Stimulated activated CD8-positive, alpha-beta memory T cell treated with anti-CD3 and anti-CD28 coated beads, Interleukin-7, amount 100 ng/mL, for 1 hour (primary cell): ENCODE measurements at places on chromosomes 12 and 14.

- DNase-seq, result no peak
Measured at GRCh38 chr12:22366181-22366580, 31.7 kb upstream of the ST8SIA1 start.

- no peak for DNase-seq
Measured at GRCh38 chr14:54686871-54687749, 120.2 kb downstream of the SAMD4A start.

GRCh38 chr14:21923820-21924219, 250.2 kb upstream of the OR4E1 start:
- no peak for DNase-seq

DNA sequence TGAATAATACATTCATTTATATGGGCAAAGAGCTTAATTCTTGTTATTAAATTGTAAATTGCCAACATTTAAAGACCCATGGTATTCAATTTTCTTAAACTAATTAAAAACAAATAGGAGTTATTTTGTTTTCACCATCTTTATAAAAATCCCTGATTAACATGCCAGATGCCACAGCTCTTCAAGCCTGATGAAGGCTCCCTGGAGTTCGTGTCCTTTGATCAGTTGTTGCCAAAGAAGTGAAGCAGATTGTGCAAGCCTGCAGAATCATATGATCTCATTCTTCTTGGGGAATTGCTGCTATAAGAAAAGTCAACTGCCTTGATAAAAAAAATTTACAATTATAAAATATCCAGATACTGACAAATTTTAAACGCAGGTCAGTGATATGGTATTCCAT, 288.3 kb upstream of the PPFIA2 start:
- DNase-seq, result no peak

DNA sequence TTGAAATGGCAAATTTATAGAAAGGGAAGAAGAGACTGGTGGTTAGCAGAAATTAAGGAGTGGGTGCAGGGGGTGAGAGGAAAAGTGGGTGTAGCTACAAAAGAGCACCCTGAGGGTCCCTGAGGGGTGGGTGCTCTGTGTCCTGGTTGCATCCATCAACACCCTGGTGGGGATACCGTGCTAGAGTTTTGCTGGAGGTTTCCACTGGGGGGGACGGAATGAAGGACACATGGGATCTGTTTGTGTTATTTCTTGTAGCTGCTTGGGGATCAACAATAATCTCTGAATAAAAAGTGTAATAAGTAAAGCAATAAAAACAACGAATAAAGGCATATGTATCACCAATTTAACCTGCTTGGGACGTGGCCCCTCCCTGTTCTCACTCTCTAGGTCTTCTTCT, 175.3 kb downstream of the KIF26A start:
- DNase-seq, result no peak

DNA sequence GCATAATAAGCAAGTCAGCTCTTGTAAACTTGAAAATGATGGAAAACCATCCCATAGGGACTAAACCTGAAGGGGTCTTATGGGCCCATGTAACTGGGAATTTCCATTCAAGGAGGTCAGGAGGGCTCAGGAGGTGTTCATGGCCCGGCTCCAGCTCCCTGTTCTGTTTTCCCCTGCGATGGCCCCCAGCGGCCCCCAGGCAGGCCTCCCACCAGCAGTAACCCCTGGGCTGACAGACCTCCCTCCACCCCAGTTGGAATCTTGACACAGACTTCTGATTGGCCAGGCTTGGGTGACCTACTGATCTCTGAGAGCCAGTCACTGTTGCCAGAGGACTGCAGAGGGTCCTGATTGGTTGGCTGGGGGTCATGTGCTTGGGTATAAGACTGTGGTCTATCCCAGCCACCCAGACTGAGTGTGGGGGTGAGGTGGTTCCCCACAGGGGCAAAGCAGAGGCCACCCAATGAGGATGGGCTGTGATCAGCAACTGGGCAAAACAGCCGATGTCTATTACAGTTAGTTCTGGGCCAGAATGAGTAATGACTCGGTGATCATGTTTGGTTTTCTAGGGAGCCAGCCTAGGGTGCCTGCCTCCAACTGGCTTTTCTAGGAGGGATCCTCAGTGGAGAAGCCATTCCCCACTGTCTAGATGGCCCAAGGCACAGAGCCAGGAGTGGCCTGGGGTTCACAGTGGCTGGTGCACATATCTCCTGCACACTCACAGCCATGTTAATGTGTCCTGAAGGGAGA, 27.0 kb downstream of the RHOF start:
- DNase-seq, result no peak

DNA sequence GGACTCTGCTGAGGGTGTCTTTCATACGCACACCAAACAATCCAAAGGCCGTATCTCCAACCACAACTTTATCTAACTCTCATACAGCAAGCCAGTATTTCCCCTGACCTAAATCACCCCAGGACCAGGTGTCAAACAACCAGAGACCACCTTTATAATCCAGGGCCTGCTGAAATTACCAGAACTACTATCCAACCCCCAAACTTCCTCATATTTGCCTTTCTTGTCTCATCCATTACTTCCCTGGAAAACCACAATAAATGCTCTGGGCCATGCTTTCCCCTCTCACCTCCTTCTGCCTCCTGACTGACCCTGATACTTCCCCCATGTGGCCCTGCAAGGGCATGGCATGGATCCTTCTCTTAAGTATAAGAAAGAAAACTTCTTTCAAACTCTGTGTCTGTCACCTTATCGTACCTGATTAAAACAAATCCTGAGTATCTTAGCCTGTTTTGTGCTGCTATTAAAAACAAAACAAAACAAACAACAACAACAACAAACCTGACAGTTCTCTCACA, 44.7 kb upstream of the CRACR2A start:
- DNase-seq, result no peak

GRCh38 chr12:18217966-18218365, 43.4 kb upstream of the PIK3C2G start:
- no peak for DNase-seq

GRCh38 chr12:110689281-110690126, 589 bp upstream of the HVCN1 start:
- DNase-seq, result no peak

- DNase-seq, result no peak
Measured at GRCh38 chr14:51917193-51917592, 56.8 kb downstream of the GNG2 start.

DNA sequence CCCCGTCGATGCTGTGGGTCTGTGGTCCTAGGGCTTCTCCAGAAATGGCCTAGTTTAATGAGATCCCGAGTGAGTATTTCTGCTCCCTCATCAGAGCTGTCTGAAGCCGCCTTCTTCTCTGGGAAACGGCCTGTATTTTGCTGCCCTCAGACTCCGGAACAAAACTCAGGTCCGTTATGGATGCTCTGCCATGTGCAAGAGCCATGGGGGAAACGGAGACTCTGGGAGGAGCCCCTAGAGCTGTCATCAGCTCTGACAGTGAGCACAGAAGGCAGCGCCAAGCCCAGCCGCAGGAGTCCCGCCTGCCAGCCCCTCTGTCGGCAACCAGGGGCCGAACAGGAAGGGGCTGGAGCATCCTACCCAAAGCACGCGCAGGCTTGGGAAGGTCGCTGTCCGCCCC, 192.4 kb upstream of the PRMT8 start:
- no peak for DNase-seq

DNA sequence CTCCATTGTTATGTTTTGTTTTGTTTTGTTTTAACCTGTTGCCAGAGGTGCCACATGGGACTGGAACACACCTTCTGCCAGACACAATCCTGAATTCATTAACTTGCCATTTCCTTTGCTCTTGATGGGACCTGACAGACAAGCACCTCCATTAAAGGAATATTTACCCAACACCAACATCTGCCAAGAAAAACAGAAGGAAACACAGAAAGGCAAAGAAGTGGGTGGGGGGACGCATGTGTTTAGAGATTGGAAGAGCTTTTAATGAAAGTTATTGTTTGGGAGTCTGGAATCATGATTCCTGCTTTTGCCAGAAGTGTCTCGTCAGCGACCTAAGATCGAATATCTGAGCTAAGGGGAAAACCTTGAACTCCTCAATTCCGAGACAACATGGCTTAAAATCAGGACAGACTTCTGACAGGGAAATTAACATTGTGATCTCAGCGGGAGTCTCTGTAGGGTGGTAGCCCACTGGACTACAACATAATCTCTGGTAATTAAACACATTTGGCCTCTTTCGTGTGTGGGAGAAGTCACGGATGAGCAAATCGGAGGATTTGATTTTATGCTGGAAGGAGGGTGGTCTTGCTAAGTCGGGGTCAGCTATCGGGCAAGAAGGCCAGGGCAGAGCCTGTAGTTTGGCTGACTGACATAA, 210.4 kb upstream of the FAR2 start:
- DNase-seq, result no peak
